ENCODE measurements at places on chromosomes 1 and 21. TPM values are rescaled to one million over a fixed set of nuclear protein-coding genes. Genes with fewer than 3 reads are reported as not detected.

The INTS3 gene
- total RNA-seq: 39.3 TPM

The SLC9C2 gene
- not detected for total RNA-seq

The CFAP74 gene
- total RNA-seq: under 0.01 TPM

The RHD gene
- total RNA-seq: not detected

The DLGAP3 gene
- total RNA-seq: 0.13 TPM

The LRRC3 gene
- total RNA-seq: 2.9 TPM

The CYP4Z1 gene
- total RNA-seq: not detected

The SPRR3 gene
- total RNA-seq: not detected

The RAB29 gene
- 14.6 TPM for total RNA-seq

The C1orf116 gene
- total RNA-seq: 2.4 TPM

The MASP2 gene
- not detected for total RNA-seq

The TNFRSF14 gene
- total RNA-seq: 5.9 TPM

The LIN28A gene
- total RNA-seq: 0.38 TPM

Data from mesangial cell (primary cell).